NK-92 treated with Interleukin-12 subunit alpha and Interleukin-12 subunit beta, amount 100 ng/mL, for 24 hours (cell line): ENCODE measurements at places on chromosomes 2 and 18.
A peak's percentile ranks its signal among the peaks of the same experiment; 100 is the strongest.

- DNase-seq: no peak
Measured at GRCh38 chr2:187803816-187804215, 249.6 kb upstream of the TFPI start.

DNA sequence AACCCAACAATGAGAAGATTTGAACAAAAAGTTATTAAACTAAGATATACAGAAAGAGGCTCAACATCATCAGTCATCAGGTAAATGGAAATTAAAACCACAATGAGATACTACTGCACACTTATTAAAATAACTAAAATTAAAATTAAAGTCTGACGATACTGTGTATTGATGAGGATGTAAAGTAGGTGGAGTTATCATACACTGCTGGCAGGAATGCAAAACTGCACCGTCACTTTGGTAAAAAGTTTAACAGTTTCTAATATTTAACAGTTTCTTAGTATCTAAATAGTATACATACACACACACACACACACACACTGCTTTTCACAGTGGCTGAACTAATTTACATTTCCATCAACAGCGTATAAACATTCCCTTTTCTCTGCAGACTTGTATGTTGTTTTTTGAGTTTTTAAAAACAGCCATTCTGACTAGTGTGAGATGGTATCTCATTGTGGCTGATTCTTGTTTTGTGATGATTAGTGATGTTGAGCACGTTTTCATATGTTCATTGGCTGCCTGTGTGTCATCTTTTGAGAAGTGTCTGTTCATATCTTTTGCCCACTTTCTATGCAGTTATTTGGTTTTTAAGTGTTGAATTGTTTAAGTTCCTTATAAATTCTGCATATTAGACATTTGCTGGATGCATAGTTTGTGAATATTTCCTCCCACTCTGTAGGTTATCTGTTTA, 726.9 kb upstream of the CHAC2 start:
- DNase-seq: no peak

GRCh38 chr2:117973498-117974082, 40.3 kb downstream of the CCDC93 start:
- no peak for DNase-seq

DNA sequence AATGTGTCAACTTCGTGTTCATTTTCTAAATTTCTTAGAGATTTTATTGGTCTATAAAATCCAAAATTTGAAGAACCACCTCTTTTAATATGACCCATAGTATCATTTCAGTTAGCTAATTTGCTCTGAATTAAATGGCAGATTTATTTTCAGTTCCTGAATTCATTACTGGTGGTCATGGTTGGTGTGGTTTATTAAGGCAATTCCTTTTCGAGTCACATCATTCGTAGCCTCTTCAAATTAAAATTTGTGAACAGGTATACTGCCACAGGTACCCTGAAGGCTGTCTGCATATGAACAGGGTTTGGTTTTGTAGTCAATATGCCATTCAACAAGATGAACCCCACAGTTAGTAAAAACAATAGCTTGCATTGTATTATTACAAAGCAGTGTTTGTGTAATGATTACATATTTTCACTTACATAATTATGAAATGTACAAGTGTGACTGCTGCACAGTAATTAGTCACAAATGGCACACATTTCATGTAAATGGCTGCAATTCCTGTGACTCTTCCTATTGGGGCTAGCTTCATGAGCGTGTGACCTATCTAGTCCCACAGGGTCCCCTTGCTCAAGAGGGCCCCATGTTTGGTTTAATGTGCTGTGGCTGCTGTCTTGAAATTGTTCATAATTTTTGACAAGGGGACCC, 48.9 kb downstream of the CDC42EP3 start:
- DNase-seq: no peak

- no peak for DNase-seq
Measured at GRCh38 chr18:65425366-65425765, 325.4 kb upstream of the CDH7 start.

- no peak for DNase-seq
Measured at GRCh38 chr2:70873541-70873940, 37.9 kb upstream of the CD207 start.

DNA sequence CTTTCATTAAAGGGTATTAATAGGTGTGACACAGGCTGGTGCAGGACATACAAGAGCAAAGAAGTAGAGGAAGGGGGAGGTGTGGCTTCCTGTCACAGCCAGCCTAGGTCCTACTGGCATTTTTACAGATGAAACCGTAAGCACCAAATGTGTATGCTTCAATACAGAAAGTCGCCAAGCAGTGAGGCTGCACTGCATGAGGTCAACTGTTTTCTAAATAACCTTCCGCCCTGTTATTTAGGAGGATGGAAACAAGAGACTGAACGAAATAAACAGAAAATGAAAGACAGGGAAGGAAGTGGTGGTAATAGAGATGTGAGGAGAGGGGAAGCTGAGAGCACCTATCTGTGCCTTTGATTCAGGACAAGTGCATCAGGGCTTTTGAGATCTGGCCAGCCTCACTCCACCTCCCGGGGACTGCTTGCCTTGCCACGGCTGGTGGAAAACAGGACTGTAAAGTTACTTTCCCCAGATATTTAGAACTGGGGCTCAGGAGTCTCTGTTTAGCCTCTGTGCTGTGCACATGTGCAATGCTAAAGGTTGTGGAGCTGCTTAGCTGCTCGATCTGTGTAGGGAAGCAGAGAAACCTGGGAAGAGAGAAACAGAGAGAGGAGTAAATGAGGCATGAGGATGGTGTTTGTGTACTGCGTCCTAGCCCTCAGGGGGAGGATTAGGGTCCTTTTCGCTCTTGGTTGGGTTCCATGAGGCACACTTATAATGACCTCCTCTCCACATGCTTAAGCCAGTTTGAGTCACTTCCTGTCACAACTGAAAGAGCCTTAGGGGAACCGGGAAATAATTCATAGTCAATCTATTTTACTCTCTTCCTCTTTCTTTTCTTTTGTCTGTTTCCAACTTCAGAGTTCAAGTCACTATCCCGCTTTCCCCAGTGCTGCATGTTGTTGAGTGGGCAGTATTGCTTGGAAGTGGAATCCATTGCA, 62.3 kb upstream of the BOD1L2 start:
- DNase-seq: peak; percentile 6

GRCh38 chr18:58863539-58864145, 1.0 kb upstream of the ZNF532 start:
- DNase-seq: no peak

GRCh38 chr2:28449488-28450395, 46.1 kb upstream of the PLB1 start:
- peak; percentile 74 for DNase-seq

DNA sequence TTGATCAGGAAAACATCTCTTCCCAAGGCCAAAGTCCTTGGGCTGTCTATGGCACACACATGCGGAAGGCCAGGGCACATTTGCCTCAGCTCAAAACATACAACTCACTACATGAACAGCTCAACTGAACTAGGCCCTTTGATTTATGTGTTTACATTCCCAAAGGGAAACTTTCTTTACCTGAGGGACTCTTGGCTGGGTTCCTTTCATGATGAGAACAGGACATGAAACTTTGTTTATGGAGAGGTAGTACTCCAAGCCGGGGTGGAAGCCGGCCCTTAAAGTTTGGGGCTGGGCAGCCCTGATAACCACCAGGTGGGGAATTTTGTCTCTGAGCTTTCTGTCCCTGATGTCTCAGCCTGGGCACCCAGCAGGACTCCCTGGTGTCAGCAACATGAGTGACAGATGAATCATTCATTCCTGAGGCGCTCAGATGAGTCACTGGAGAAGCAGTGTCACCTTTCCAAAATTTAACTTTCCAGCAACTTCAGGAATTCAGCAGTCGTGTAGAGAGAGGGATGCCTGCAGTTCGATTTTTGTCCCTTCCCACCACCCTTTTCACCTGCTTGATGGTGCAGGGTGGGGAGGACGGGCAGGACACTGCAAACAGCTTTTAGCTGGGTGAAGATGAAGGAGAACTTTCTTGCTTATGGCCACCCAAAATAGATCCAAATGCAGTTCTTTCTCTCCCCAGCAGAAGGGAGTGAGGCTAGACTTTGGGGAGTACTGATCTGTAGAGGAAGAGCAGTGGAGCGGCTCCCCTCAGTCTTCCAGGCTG, 331.6 kb downstream of the DYSF start:
- DNase-seq: peak; percentile 37

GRCh38 chr2:112047537-112048235, 7.4 kb upstream of the TMEM87B start:
- DNase-seq: no peak

- DNase-seq: no peak
Measured at GRCh38 chr2:6946722-6947121, 29.5 kb downstream of the RNF144A start.

GRCh38 chr2:239911641-239912071, 113.5 kb downstream of the NDUFA10 start:
- no peak for DNase-seq

DNA sequence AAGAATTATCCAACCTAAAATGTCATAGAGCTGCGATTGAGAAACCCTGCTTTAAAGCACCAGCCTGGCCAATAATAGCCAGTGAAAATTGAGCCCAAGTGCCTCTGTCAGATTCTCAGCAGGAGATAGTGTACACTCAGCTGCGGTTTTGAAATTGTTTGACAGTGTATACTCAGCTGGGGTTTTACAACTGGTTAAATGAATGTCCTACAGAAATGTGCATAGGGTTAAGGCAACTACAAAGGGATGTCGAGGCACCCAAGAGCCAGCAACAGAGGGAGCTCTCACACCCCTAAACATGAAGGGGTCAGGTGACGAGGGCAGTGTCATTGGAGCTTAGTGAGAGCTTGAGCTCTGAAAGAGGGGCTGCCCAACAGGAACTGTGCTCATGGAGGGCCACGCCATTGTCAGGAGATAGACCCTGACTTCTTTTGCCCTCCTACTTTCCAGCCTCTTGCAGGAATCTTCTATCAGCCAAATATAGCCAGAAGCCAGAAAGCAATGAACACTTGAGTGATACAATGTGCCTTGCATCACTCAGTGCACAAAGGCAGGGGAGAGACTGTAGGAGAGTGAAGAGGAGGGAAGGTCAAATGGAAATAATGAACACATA, 15.1 kb downstream of the ACTG2 start:
- DNase-seq: peak; percentile 11

GRCh38 chr2:86783615-86784339, 6.9 kb downstream of the CD8A start:
- DNase-seq: no peak

DNA sequence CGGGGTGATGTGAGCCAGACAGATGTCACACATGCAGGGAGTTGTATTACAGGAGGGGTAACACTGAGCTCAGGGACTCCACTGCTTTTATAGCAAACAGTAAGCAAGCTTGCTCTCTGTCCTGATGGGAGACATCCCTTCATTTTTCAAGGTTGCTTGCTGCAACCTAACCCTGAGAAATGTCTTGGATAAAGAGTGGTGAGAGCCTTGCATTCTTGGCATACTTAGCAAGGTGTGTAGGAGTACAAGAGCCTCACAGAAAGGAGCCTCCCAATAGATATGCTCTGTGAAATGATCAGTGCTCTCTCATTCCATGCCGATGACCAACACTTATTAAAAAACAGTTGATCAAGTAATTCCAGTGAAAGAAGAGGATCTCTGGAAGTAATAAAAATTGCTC, 8.1 kb downstream of the PFN4 start:
- DNase-seq: no peak

GRCh38 chr18:60471652-60472051, 99.1 kb upstream of the MC4R start:
- no peak for DNase-seq

GRCh38 chr2:117921520-117921919, 92.3 kb downstream of the CCDC93 start:
- DNase-seq: no peak

- no peak for DNase-seq
Measured at GRCh38 chr2:72051204-72051603, 96.5 kb downstream of the CYP26B1 start.

- no peak for DNase-seq
Measured at GRCh38 chr18:45467945-45468344, 147.3 kb upstream of the SLC14A2 start.

DNA sequence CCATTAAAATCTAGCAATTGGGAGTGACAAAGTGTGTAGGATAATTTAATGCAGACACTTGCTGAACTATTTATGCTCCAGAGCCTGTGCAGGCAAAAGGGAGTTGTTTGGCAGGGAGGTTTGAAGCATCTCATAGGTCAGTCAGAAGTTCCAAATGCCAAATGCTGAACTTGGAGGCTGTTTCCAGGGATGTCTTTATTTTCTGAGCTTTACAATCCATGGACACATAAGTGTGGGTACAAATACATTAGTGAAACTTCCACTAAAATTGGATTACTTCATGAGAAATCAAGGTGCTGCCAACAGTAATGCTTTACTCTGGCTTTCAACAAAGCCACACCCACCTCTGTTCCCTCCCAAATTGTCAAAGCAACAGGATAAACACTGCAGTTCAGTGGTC, 422.1 kb upstream of the SETBP1 start:
- DNase-seq: no peak
